T1000 (cell line): ENCODE measurements at places on chromosomes 16 and 17.

DNA sequence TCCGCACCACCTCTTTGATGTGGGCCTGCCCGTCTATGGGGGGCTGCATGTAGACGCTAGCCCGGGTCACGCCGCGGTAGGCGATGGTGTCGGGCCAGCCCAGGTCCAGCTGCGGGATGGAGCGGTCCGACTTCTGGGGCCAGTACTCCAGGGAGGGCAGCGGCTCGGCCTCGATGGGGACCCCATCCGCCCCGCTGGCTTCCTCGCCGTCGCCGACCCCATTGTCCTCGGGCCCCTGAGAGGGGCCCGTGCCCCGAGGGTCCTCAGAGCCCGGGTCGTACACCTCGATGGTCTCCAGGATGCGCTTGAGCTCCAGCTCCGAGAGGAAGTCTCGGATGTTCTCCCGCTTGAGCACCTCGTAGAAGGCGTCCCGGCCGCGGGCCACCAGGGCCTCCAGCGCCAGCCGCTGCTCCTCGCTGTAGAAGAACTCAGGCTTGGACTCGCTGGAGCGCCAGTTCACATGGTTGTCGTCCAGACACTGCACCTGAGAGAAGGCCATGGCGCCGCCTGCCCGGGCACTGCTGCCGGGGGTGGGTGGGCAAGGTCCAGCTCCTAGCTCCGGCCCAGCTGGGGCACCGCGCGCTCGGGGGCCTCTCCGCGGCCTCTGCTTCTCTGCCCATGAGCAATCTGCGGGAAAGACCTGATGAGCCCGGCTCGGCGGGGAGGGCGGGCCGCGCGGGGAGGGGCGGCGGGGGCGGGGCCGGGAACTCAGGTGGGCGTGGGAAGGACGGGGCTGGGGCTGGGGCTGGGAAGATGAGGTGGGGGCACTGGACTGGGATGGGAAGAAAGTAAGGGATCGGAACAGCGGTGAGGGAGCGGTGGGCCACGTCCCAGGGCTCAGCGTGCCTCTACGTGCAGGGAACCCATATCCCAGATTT, 782 bp downstream of the FAM83G start:
- DNase-seq = peak; percentile 19

DNA sequence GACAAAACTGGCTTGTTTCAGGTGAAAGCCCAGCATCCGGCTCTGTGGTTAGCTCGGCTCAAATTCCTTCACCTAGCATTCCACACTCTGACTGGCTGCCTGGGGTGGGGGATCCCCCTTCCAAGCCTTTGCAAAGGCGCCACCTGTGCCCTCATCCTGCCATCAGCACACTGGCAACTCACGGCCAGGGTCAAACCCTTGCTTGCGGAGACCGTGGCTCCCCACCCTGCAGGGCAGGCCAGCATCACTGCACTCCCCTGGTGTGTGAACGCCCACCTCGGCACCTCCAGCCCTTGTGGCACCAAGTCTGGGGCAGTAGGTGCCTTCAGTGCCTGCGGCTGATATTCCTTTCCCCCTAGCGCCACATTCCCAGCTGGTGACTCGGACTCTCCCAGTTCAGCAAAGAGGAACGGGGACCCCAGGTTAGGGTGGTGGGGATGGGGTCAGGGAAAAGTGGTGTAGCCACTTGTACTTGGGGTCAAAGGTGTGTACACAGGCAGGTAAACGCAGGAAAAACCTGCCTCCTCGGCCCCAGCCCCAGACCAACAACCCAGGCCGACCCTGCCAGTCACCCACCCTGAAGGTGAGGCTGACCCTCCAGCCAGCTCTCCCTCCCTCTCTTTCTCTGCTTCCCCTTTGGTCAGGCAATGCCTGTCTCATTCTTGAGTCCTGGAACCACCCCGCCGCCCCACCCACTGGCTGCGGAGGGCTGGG, 1.1 kb downstream of the FLII start:
- no peak for DNase-seq

GRCh38 chr16:4093495-4094126, 22.6 kb downstream of the ADCY9 start:
- DNase-seq = no peak

DNA sequence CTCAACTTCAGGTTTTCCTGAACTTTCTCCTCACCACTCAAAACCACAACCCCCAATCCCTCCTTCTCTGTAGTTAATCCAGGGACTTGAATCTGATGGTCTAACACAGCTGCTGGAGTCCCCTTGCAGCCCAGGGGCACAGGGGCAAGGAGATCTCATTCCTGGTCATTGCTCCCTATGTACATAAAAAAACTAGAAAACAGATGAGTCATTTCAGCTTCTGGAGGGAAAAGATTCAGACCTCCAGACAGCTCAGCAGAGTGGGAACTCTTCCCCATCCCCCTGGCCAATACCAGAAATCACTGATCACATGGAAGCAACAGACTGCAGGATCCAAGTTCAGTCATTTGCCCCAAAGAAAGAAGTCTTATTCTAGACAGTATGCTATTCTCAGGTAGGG, 62.1 kb downstream of the DYNLRB2 start:
- no peak for DNase-seq

GRCh38 chr16:77794586-77794985, 6.2 kb downstream of the VAT1L start:
- no peak for DNase-seq

DNA sequence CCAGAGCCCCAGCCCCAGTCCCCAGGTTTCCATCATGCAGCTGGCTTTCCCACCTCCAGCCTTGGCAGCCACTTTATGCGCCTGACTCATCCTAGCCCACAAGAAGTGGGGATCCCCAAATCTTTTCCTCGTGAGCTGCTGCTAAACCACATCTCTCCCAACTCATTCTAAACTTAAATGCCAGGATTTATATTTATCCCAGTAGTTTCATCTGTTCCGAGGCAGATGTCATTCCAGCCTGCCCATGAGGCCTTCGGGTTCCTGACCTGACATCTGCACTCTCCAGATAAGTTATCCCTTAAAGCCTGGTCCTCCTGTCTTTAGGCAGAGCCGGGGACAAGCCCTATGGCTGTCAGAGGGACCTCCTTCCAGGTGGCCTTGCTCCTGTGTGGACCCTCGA, 16.6 kb downstream of the PLXDC1 start:
- DNase-seq = no peak

GRCh38 chr17:50048146-50048720, 7.7 kb upstream of the ITGA3 start:
- DNase-seq = no peak

GRCh38 chr17:8029121-8029520, 9.7 kb upstream of the ALOX15B start:
- DNase-seq = no peak

DNA sequence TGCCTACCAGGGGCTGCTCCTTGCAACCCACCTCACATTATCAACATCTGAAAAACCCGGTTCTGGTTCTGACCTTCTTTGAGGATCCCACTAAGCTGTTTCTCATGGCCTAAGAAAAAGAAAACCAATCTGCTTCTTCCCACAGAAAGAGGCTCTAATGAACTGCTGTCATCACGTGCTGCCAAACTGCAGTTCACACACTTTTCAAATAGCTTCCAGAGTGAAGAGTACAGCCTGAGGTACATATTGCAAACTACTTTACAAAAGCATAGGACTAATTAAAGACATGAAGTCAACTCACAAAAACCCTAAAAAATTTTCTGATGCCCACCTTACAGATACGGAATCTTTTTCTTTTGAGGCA, 36.7 kb downstream of the SMG6 start:
- no peak for DNase-seq

DNA sequence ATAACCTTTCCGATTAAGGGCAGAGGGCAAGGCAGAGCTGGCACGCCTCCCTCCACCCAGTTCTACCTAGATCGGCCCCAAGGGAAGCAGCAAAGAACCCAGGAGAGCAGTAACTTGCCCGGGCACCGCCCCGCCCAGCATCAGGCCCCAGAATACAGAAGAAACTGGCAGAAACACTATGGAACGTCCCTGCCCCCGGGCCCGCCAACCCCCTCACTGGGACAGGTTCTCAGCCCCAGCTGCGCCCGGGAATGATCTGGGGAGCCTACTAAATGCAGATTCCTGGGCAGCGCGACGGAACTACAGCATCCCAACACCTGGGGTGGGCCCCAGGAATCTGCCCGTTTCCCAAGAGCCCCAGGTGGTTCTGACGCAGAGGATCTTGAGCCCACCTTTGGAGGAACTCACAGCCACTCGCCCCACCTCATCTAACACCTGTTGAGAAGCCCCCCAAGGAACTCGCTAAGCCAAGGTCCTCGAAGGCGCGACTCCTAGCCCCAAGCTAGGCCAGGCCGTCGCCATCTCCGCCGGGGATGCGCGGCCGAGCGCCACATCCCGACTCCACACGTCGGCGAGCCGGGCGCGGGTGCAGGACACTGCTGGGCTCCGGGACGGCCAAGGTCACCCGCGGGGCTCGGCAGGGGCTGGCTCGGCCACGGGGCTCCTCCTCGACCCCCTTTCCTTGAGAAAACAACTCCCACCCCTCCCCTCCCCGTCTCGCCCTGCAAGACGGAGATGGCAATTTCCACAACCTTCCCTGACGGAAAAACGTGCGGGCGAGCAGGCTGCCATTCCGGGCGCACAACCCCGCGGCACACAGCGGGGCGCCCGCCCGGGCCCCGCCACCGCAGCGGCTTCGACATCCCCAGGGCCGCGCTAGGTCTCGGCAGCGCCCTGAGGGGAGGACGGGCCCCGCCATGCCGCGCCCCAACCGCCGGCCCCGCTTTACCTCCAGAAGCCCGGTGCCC, 913 bp downstream of the CDIP1 start:
- no peak for DNase-seq

DNA sequence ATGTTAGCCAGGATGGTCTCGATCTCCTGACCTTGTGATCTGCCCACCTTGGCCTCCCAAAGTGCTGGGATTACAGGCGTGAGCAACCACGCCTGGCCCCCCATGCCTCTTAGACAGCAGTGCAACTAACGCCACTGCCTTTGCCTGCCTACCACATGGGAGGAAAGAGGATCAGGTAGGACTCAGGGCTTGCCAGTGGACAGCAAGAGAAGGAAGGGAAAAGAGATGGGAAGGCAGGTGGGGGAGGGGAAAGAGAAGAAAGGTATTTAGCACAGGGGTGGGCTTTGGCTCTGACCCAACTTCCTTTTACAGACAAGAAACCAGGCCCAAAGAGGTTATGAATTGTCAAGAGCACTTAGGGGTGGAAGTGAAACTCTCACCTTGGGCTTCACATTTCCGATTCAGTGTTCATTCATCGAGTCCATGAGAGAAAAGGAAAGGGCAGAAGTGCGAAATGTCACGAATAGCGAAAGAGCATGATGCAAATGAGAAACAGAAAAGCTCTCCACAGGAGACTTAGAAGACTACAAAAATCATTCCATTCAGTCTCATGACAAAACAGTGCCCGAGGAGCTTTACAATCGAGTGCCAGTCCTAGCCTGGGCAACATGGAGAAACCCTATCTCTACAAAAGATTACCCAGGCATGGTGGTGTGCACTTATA, 36.4 kb downstream of the CDK5R1 start:
- DNase-seq = no peak

GRCh38 chr17:1621273-1621954, 7.2 kb downstream of the SLC43A2 start:
- no peak for DNase-seq
